ENCODE measurements at places on chromosomes 11 and 22. TPM values are rescaled to one million over a fixed set of nuclear protein-coding genes. Genes with fewer than 3 reads are reported as not detected.

ARHGAP20 gene
- total RNA-seq, result 4.0 TPM

NECTIN1 gene
- total RNA-seq, result 18.0 TPM

MRGPRX3 gene
- not detected for total RNA-seq

NRXN2 gene
- 33.2 TPM for total RNA-seq

KCNC1 gene
- 0.41 TPM for total RNA-seq

DDI1 gene
- not detected for total RNA-seq

MIAT gene
- total RNA-seq, result 2.6 TPM

DEUP1 gene
- total RNA-seq, result 0.29 TPM

LRRC74B gene
- total RNA-seq, result not detected

ISX gene
- total RNA-seq, result 0.06 TPM

CDC42EP2 gene
- total RNA-seq, result 15.7 TPM

PTGDR2 gene
- 1.3 TPM for total RNA-seq

FAM180B gene
- total RNA-seq, result 0.70 TPM

VPREB1 gene
- 1.2 TPM for total RNA-seq

MS4A6E gene
- total RNA-seq, result not detected

HEPN1 gene
- not detected for total RNA-seq

JAML gene
- 11.2 TPM for total RNA-seq

MED17 gene
- total RNA-seq, result 38.4 TPM

LARGE2 gene
- total RNA-seq, result 14.3 TPM

OR4X1 gene
- not detected for total RNA-seq

SMCO4 gene
- total RNA-seq, result 12.8 TPM

ACR gene
- total RNA-seq, result 0.18 TPM

IRAG1 gene
- 11.2 TPM for total RNA-seq

USP2 gene
- total RNA-seq, result 14.3 TPM

PKDREJ gene
- 0.12 TPM for total RNA-seq

TRIM49 gene
- total RNA-seq, result not detected

OR5B21 gene
- total RNA-seq, result 0.23 TPM

C1QTNF4 gene
- 9.6 TPM for total RNA-seq

POU2AF3 gene
- 4.0 TPM for total RNA-seq

SAA1 gene
- total RNA-seq, result not detected

TMEM134 gene
- total RNA-seq, result 56.6 TPM

GRAP2 gene
- 2.5 TPM for total RNA-seq

B3GAT3 gene
- 28.3 TPM for total RNA-seq

TRPC6 gene
- 12.7 TPM for total RNA-seq

IGSF22 gene
- total RNA-seq, result 4.7 TPM

NCAM1 gene
- 102 TPM for total RNA-seq

DMC1 gene
- 2.9 TPM for total RNA-seq

OR8A1 gene
- not detected for total RNA-seq

ZBED5 gene
- total RNA-seq, result 49.0 TPM

WNT7B gene
- 16.3 TPM for total RNA-seq

KCNJ11 gene
- total RNA-seq, result 17.0 TPM

HOATZ gene
- not detected for total RNA-seq

KCNK4 gene
- not detected for total RNA-seq

CTSW gene
- 1.4 TPM for total RNA-seq

OR51B4 gene
- total RNA-seq, result 1.5 TPM

WEE1 gene
- total RNA-seq, result 65.9 TPM

INPP5J gene
- total RNA-seq, result 5.0 TPM

OR5B12 gene
- total RNA-seq, result not detected

MAPK8IP2 gene
- 1.8 TPM for total RNA-seq

Measured in metanephros (tissue), 2 donors.